ENCODE measurements at places on chromosomes 12 and 14.

DNA sequence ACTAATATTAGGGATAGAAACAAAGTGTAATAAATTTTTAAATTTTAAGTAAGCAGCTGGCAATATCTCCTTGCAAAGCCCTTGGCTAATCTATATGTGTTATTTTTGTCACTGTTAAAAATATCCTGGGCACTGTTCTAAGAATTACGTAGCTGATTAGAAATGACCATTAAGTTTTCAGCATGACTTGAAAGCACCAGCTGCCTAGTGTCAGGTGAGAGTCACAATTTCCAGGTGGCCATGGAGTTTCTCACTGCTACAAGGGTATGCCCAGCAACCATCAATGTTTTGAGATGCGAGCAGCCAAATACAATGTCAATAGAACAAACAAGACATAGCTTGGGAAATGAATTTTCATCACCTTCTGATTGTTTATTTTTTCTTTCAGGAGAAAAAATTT is 23.3 kb upstream of the GYS2 start:
- no peak overlapping the region for H3K27ac ChIP-seq
- H3K27me3 ChIP-seq, result no peaks in the 10 kb centered on the region
- H3K36me3 ChIP-seq, result no peaks in the 10 kb centered on the region

- H3K27me3 ChIP-seq, result no peaks in the 10 kb centered on the region
- no peaks in the 10 kb centered on the region for H3K4me1 ChIP-seq
- DNase-seq, result no peak
- no peak overlapping the region for H3K27ac ChIP-seq
- no peaks in the 10 kb centered on the region for H3K36me3 ChIP-seq
Observed at GRCh38 chr14:68987653-68988036, 8.5 kb upstream of the ACTN1 start.

DNA sequence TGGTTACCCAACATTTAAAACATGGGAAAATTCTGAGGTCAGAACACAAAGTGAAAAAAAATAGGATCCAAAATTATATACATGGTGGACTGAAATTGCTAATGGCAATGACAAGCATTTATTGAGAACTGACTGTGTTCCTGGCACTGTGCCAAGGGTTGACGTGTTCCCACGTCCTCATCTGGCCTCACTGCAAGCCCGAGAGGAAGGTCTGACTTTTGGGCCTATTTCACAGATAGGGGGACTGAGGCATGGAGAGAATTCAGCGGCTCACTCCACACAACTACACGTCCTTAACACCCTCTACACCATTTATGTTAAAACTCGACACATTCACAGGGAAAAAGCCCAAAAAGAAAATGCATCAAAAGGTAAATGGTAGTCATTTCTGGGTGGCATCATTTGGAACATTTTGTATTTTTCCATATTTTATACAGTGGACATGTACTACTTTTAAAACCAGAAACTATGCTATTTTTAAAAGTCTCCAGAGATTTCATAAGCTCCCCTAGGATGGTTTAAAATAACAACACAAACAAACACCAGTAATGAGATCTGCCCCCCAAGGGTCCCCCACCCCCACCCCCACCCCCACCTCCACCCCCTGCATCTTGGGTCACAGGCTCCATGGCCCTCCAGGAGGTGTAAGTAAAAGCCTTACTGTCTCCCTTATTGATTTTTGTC is 27.7 kb downstream of the CLMN start:
- no peaks in the 10 kb centered on the region for H3K27me3 ChIP-seq
- peaks cover 13% of the 10 kb centered on the region for H3K4me1 ChIP-seq
- no peaks in the 10 kb centered on the region for H3K36me3 ChIP-seq
- H3K4me3 ChIP-seq, result no peak overlapping the region
- peak overlapping the region; percentile 20 for H3K27ac ChIP-seq
- DNase-seq, result peak; percentile 62

DNA sequence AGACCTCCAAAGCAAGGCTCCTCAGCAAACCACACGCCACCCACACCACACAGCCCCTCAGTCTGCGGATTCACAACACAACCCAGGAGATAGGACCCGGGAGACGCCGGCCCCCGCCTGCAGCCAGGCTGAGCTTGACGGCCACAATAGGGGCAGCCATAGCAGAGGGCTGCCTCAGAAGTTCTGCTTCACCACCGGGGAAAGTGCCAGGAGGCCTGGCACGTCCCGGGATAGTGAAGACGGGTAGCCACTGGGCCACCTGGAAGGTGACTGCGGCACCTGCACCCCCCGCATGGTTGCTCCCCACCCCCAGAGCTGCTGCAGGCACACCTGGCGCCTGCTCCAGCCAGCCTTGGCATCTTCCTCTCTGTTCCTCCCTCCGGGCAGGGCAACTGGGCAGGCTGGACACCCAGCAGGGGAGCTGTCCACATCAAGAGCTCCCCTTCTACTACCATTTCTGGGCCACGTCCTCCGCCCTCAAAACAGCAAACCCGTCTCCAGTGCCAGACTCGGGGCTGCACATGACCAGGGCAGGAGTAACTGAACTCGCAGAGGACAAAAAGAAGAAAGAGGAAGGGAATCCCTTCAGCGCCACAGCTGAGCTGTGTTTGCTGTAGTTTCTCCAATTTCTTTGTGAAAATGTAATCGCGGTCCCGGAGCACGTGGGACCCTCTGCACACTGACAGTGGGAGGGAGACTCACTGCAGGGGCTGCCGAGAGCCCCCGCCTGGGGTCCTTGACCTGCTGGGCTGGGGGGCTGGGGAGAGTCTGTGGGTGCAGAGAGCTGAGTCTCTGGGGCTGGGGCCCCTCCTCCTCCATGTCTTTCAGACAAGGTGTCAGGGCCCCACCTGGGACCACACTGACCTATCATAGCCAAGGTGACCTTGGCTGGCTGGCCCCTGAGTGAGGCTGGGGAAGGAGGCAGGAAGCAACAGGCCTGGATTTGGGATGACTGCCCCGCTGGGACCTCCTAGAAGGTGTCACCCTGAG is 74.2 kb upstream of the C14orf180 start:
- H3K27me3 ChIP-seq, result no peaks in the 10 kb centered on the region
- H3K27ac ChIP-seq, result no peak overlapping the region
- H3K36me3 ChIP-seq, result no peaks in the 10 kb centered on the region
- no peak overlapping the region for H3K4me3 ChIP-seq
- H3K4me1 ChIP-seq, result no peaks in the 10 kb centered on the region

DNA sequence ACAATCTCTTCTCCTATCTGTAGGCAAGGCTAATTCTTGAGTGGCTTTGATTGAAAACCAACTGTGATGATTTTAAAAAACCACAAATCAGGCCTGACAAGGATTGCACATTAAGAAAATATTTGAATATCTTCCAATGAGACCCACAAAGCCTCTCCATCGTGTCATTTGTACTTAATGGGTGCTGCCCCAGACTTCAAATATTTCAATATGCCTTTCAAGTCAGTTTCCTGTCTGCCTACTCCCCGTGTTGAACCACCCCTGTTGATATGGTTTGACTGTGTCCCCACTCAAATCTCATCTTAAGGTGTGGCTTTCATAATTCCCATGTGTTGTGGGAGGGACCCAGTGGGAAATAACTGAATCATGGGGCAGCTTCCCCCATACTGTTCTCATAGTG is 159.7 kb upstream of the EGLN3 start:
- peaks cover 3% of the 10 kb centered on the region for H3K27me3 ChIP-seq
- H3K27ac ChIP-seq, result no peak overlapping the region
- no peaks in the 10 kb centered on the region for H3K4me1 ChIP-seq
- no peak for DNase-seq

DNA sequence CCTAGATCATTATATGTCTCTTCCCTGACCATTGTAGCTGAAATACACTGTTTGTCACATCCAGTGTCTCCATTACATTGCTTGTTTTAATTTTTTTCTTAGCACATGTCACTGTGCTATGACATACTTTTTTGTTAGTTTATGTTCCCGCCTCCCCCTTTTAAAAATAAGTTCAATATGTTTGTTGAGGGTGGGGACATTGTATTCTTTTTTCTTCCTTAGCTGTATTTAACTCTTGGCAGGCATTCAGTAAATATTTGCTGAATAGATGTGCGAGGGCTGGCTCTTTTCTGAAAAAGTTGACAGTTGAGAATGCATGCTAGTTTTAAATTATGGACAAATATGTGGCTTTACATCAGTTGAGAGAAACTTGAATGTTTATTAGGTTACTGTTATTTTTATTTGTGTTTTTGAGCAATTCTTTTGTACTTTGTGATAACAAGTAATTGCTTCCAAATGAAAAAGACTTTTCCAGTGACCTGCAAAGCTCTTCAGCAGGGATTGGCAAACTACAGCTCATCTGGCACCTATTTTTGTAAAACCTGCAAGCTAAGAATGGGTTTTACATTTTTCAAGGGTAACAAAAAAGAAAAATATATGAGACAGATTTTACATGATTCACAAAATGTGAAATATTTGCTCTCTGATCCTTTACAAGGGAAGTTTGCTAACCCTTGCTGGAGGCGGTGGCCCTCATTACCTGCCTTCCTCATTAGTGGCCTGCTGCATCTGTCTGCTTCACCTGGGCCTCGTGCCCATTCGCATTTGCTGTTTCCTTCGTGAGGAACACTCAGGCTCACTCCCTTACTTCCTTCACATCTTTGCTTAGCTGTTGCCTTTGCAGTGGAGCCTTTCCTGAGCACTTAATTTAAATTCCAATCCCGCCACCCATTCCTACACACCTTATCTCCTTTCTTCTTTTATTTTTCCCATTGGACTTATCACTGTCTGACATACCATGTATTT is 229.4 kb downstream of the ERC1 start:
- no peak overlapping the region for H3K27ac ChIP-seq
- no peak overlapping the region for H3K4me3 ChIP-seq
- no peaks in the 10 kb centered on the region for H3K27me3 ChIP-seq
- H3K4me1 ChIP-seq, result peaks cover 20% of the 10 kb centered on the region
- no peaks in the 10 kb centered on the region for H3K36me3 ChIP-seq
- DNase-seq, result no peak
